ENCODE measurements at places on chromosomes 11 and 22. TPM values are rescaled to one million over a fixed set of nuclear protein-coding genes. Genes with fewer than 3 reads are reported as not detected.

- H3K4me1 ChIP-seq, result no peaks in the 10 kb centered on the region
- no peaks in the 10 kb centered on the region for H3K27me3 ChIP-seq
- no peak for DNase-seq
- no peaks in the 10 kb centered on the region for H3K36me3 ChIP-seq
These were observed 258.9 kb downstream of the TMEM135 start for GRCh38 chr11:87296627-87297026.

MTMR2 gene
- 32.8 TPM for total RNA-seq

GRCh38 chr11:111774955-111775710 is 8.9 kb upstream of the PPP2R1B start:
- H3K27ac ChIP-seq, result no peak overlapping the region
- H3K36me3 ChIP-seq, result no peaks in the 10 kb centered on the region
- H3K4me3 ChIP-seq, result no peak overlapping the region
- H3K27me3 ChIP-seq, result no peaks in the 10 kb centered on the region
- DNase-seq, result no peak
- H3K4me1 ChIP-seq, result no peaks in the 10 kb centered on the region

DNA sequence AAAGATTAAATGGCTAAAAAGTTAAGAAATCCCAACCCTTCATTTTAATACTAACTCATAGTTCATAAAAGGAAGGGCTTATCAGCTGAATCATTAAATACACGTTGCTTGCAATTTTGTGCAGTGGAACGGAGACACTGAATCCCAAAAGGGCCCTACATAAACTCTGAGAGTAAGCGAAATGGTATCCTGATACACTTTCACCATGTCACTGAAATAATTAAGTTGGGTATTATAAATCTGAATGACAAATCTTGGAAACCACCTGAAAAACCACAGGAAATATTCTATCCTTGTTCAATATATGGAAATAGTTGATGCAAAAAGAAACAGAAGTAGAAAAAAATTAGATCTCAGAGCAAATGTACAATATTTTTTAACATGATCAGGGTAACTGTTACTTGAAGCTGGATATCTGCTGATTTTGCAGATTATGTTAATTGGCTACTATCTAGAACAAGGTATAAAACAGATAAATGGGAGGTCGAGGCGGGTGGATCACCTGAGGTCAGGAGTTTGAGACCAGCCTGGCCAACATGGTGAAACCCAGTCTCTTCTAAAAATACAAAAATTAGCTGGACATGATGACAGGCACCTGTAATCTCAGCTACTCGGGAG is 55.1 kb downstream of the MAML2 start:
- H3K36me3 ChIP-seq, result no peaks in the 10 kb centered on the region
- H3K27me3 ChIP-seq, result no peaks in the 10 kb centered on the region
- no peak overlapping the region for H3K4me3 ChIP-seq
- no peak overlapping the region for H3K27ac ChIP-seq
- DNase-seq, result no peak

GRCh38 chr22:46289244-46289891 is 7.3 kb upstream of the GTSE1 start:
- no peak for DNase-seq
- no peaks in the 10 kb centered on the region for H3K4me1 ChIP-seq
- peaks cover 13% of the 10 kb centered on the region for H3K36me3 ChIP-seq
- no peaks in the 10 kb centered on the region for H3K27me3 ChIP-seq

PGA3 gene
- total RNA-seq, result not detected

WNT7B gene
- 7.7 TPM for total RNA-seq

PLAAT5 gene
- total RNA-seq, result 25.7 TPM

P4HA3 gene
- total RNA-seq, result 0.80 TPM

MYEOV gene
- not detected for total RNA-seq

DNA sequence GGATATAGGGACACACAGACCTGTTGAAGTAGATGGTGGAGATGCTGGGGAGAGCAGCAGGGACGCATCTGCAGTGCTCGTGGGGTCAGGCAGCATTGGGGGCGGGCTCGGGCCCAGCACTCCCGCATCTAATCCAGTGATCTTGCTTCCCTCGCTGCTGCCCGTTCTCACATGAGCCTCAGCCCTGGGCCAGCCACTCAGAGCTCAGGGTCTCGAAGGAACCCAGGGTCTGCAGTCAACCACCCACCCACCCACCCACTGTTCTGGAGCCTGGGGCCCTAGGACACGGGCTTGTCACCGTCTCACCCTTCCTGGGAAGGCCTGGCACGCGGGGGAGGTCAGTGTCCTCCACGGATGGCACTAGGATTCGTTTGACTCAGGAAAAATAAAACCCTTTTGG is 406.0 kb downstream of the TBC1D22A start:
- no peak overlapping the region for H3K4me3 ChIP-seq
- H3K27me3 ChIP-seq, result no peaks in the 10 kb centered on the region
- no peak for DNase-seq
- no peaks in the 10 kb centered on the region for H3K36me3 ChIP-seq
- H3K27ac ChIP-seq, result no peak overlapping the region

DNA sequence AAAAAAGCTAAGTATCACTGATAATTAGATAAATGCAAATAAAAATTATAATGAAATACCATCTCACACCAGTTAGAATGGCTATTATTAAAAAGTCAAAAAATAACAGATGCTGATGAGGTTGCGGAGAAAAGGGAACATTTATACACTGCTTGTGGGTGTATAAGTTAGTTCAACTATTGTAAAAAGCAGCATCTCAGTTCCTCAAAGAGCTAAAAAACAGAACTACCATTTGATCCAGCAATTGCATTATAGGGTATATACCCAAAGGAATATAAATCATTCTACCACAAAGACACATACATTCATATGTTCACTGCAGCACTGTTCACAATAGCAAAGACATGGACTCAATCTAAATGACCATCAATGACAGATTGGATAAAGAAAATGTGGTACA is 120.3 kb upstream of the ZBED5 start:
- no peak overlapping the region for H3K27ac ChIP-seq
- DNase-seq, result no peak
- H3K27me3 ChIP-seq, result no peaks in the 10 kb centered on the region
- no peak overlapping the region for H3K4me3 ChIP-seq
- H3K4me1 ChIP-seq, result no peaks in the 10 kb centered on the region

MRPL11 gene
- 44.2 TPM for total RNA-seq

PHOX2A gene
- total RNA-seq, result 0.40 TPM

DNA sequence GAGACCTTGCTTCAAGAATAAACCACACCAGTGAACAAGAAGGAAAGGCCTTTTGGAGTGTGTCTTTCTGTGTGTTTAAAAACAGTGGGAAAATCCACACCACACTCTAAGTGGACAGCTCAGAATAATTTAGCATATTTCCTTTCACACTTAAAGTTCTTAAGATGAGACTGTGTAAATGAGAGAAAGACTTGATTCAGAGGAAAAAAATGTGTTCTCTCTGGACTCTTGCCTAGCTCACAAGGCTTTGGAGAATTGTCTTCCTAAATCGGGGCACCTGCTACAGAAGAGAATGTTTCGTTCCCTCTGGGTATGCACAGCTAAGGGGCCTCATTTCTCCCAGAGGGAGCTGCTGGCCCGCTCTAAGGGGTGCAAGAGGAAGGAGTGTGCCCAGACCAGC is 28.4 kb upstream of the CRTAM start:
- no peak overlapping the region for H3K4me3 ChIP-seq
- no peak overlapping the region for H3K27ac ChIP-seq
- no peaks in the 10 kb centered on the region for H3K4me1 ChIP-seq
- H3K36me3 ChIP-seq, result no peaks in the 10 kb centered on the region
- DNase-seq, result no peak

PARVA gene
- 38.4 TPM for total RNA-seq

KRTAP5-9 gene
- not detected for total RNA-seq

JRKL gene
- total RNA-seq, result 9.8 TPM

GRCh38 chr11:76782531-76783293 is 444 bp upstream of the TSKU start:
- peaks cover 2% of the 10 kb centered on the region for H3K4me1 ChIP-seq
- H3K27ac ChIP-seq, result peak overlapping the region; percentile 93
- DNase-seq, result peak; percentile 83
- no peaks in the 10 kb centered on the region for H3K36me3 ChIP-seq
- H3K4me3 ChIP-seq, result peak overlapping the region; percentile 80
- no peaks in the 10 kb centered on the region for H3K27me3 ChIP-seq

GRCh38 chr22:20141186-20142077 is 9.4 kb downstream of the CCDC188 start:
- H3K4me3 ChIP-seq, result no peak overlapping the region
- DNase-seq, result no peak
- H3K36me3 ChIP-seq, result no peaks in the 10 kb centered on the region
- no peak overlapping the region for H3K27ac ChIP-seq

- peak overlapping the region; percentile 79 for H3K27ac ChIP-seq
- no peaks in the 10 kb centered on the region for H3K36me3 ChIP-seq
- H3K27me3 ChIP-seq, result no peaks in the 10 kb centered on the region
- H3K4me1 ChIP-seq, result peaks cover 22% of the 10 kb centered on the region
- H3K4me3 ChIP-seq, result no peak overlapping the region
- peak; percentile 74 for DNase-seq
These were observed 2.9 kb downstream of the CCDC86 start for GRCh38 chr11:60844870-60845221.

DNA sequence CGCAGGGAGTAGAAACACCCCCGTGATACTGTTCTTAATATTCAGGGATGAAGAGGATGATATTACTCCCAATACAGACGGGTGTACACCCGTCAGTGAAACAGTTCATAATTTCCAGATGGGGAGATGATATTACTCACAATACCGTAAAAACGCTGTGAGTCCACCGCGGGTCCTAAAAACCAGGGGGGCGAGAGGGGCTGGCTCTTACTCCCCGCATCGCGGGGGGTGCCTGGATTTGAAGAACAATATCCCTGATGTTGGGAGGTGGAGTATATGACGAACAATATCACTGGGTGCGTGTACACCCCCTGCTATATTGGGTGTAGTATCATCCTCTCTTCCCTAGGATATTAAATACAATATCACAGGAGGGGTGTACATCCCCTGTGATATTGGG is 20.5 kb upstream of the APOL5 start:
- H3K27me3 ChIP-seq, result no peaks in the 10 kb centered on the region
- H3K27ac ChIP-seq, result no peak overlapping the region
- no peak for DNase-seq
- no peaks in the 10 kb centered on the region for H3K4me1 ChIP-seq

TRPM5 gene
- total RNA-seq, result 0.68 TPM

GRCh38 chr11:78605296-78605695 is 30.6 kb upstream of the NARS2 start:
- no peaks in the 10 kb centered on the region for H3K36me3 ChIP-seq
- peaks cover 5% of the 10 kb centered on the region for H3K27me3 ChIP-seq
- no peak overlapping the region for H3K4me3 ChIP-seq
- no peak for DNase-seq
- no peak overlapping the region for H3K27ac ChIP-seq
- H3K4me1 ChIP-seq, result no peaks in the 10 kb centered on the region

- H3K4me1 ChIP-seq, result no peaks in the 10 kb centered on the region
- no peak overlapping the region for H3K27ac ChIP-seq
- no peaks in the 10 kb centered on the region for H3K27me3 ChIP-seq
- DNase-seq, result no peak
- no peaks in the 10 kb centered on the region for H3K36me3 ChIP-seq
These were observed 816.3 kb downstream of the BRD1 start for GRCh38 chr22:49011379-49011768.

ANO9 gene
- total RNA-seq, result 9.1 TPM

CTSW gene
- 1.8 TPM for total RNA-seq

LARGE1 gene
- 37.4 TPM for total RNA-seq

- H3K4me1 ChIP-seq, result peaks cover 8% of the 10 kb centered on the region
- no peak overlapping the region for H3K27ac ChIP-seq
- H3K27me3 ChIP-seq, result no peaks in the 10 kb centered on the region
- no peaks in the 10 kb centered on the region for H3K36me3 ChIP-seq
These were observed 11.5 kb downstream of the TSPAN32 start for GRCh38 chr11:2313051-2313951.

TBX10 gene
- total RNA-seq, result not detected

DNA sequence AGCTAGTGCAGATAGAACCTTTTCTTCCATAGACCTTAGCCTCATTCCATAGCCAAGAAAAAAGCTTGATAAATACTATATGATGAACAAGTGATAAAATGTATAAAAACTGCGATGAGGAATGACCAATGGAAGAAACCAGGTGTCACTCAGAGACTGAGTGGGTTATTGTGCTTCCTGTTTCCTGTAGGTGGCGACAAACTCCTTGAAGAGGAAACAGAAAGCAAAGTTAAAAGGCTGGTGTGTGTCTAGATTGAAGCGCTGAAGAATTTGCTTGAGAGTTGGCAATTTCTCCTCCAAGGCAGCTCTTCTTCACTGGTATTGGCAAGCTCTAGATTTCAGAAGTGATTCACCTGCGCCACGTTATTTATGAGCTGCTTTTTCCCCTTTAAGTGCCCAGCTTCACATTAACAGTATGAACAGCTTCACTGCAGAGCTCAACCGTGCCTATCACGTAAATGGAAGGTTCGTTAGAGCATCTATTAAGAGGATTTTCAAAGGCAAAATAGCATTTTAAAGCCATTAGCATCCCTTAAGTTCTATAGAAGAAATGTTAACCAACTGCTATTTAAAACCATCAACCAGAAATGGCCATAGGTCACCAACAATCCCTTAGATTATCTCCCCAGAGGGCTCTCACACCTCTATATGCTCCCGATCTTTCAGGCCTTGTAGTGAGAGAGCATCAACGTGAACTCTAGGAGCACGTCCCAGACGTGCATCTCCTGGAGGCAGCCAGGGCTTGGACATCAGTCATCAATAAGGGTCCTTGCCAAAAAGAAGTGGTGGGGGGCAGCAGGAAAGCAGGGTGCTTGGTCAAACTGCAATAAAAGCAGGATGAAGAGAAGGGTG is 179.4 kb downstream of the CADM1 start:
- H3K36me3 ChIP-seq, result no peaks in the 10 kb centered on the region
- peak; percentile 36 for DNase-seq
- no peak overlapping the region for H3K27ac ChIP-seq

KCNJ11 gene
- total RNA-seq, result 10.3 TPM

- H3K4me1 ChIP-seq, result no peaks in the 10 kb centered on the region
- no peak overlapping the region for H3K4me3 ChIP-seq
- no peaks in the 10 kb centered on the region for H3K36me3 ChIP-seq
These were observed 35.1 kb upstream of the ASPHD2 start for GRCh38 chr22:26393929-26394328.

SLC37A2 gene
- total RNA-seq, result 10.2 TPM

GRCh38 chr11:128213461-128213860 is 373.9 kb downstream of the ETS1 start:
- H3K27ac ChIP-seq, result no peak overlapping the region
- no peaks in the 10 kb centered on the region for H3K4me1 ChIP-seq
- H3K27me3 ChIP-seq, result no peaks in the 10 kb centered on the region
- DNase-seq, result no peak
- no peaks in the 10 kb centered on the region for H3K36me3 ChIP-seq

STX3 gene
- 20.8 TPM for total RNA-seq

DNA sequence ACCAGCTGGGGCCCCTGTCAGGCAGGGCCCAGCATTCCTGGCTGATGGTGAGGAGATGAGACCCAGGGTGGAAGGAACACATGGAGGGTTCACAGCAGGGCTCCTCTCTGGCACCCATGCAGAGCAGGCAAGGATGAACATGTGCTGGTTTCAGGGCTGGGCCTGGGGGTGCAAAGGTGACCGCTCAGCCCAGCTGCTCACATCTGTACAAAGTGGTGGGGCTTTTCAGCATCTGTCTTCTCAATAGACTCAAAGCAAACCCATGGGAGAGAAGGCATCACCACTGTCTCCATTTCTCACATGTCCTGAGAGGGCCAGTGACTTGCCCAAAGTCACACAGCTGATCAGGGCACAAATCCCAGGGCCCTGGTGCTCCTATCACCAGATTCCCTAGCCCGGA is 27.3 kb upstream of the TCF20 start:
- peaks cover 5% of the 10 kb centered on the region for H3K4me1 ChIP-seq
- no peaks in the 10 kb centered on the region for H3K36me3 ChIP-seq
- H3K27me3 ChIP-seq, result no peaks in the 10 kb centered on the region
- H3K27ac ChIP-seq, result no peak overlapping the region
- no peak for DNase-seq
- no peak overlapping the region for H3K4me3 ChIP-seq

OR9G4 gene
- not detected for total RNA-seq

Data from prostate gland (tissue), 2 donors.